HS-5 (cell line): ENCODE measurements at places on chromosomes 1 and 21.

GRCh38 chr21:17925000-17925610 lies 105.9 kb upstream of the C21orf91 start:
- DNase-seq: no peak

- DNase-seq: no peak
Observed at GRCh38 chr21:43869486-43870325, 4.7 kb downstream of the AGPAT3 start.

DNA sequence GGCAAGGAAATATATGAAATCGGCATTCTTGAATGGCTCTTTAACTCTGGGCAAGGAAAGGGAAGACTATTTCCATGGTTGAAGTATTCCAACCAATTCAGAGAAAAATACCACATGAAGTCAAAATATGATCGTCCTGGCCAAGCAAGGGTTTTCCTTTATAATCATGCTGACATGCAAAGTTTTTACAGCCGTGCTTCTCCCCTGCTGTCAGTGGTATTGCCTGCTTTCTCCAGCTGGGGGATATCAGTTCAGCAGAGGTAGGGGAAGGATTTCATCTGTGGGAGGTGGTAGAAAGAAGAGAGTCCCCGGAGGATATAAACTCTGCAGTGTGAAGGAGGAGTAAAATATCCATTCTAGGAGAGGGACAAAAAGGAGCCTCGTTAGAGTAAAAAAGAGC lies 322.8 kb downstream of the PAPPA2 start:
- DNase-seq: no peak

GRCh38 chr1:70220015-70220414 lies 1.2 kb upstream of the SRSF11 start:
- DNase-seq: no peak

GRCh38 chr1:118461154-118461553 lies 276.1 kb upstream of the SPAG17 start:
- no peak for DNase-seq

DNA sequence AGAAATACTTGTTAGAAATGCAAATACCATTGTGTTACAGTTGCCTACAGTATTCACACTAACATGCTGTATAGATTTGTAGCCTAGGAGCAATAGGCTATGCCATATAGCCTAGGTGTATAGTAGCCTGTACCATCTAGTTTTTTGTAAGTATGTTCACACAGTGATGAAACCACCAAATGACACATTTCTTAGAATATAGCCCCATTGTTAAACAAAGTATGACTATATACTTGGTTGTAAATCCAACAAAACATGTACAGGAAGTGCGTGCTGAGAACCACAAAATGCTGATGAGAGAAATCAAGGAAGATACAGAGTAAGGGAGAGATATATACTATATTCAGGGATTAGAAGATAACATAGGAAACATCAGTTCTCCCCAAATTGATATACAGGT lies 92.2 kb downstream of the POU2F1 start:
- DNase-seq: no peak

GRCh38 chr1:76090283-76091203 lies 16.0 kb downstream of the ST6GALNAC3 start:
- no peak for DNase-seq

GRCh38 chr1:12491656-12492055 lies 126.4 kb downstream of the DHRS3 start:
- DNase-seq: no peak

GRCh38 chr21:35153671-35154070 lies 104.6 kb upstream of the RUNX1 start:
- DNase-seq: no peak

DNA sequence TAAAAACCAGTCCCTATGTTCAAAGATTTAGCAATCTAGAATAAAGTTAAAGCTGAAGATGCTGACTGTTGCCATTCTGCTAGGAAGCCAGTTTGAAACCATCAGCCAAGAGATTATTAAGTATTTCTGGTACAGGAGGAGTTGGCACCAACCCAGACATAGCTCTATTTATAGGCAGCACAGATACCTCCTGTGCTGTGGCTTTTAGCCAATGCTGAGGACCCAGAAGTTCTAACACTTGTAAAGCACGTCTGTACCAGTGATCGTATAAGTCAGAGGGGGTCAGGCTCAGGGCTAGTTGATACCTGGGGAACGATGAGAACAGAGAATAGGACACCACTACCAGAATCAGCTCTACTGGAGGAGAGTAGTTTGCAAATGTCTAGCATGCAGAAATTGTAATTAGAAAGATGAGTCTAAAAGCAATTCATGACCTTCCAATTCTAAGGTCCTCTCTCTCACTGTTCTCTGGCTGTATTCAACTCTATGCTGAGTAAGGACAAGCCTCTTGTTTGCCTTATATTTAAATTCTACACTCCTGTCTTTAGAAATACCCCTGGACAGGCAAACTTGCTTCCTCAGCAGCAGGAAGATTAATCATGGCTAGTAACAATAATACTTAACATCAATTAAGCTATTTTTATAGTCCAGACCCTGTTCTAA lies 96.8 kb upstream of the PALMD start:
- DNase-seq: no peak

DNA sequence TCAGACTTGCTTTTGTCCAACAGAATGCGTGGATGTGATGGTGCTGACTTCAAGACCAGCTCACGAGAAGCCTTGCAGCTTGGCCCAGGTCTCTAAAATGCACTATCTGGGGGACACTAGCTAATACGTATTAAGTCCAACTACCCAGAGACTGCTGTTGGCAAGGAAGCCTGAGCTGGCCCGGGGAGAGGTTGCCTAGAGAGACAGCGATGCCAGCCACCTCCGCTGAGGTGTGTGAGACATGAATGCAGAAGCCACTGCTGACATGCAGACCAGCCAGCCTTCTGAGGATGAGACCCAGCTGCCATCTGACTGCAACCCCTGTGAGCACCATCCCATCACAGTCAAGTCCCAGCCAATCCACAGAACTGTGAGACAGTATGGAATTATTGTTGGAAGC lies 32.5 kb downstream of the THAP3 start:
- no peak for DNase-seq
